Bronchial epithelial cell (primary cell): ENCODE measurements at places on chromosomes 4 and X. TPM values are rescaled to one million over a fixed set of nuclear protein-coding genes. Genes with fewer than 3 reads are reported as not detected.

OSTC gene
- total RNA-seq: 163 and 261 TPM in 2 replicates

SERTM2 gene
- total RNA-seq: under 0.01 TPM in 1 of 2 replicates, not detected in the other

NELFA gene
- total RNA-seq: 14.7 and 17.9 TPM in 2 replicates

- no peak for DNase-seq
Measured at GRCh38 chr4:116599859-116600258, 485.5 kb downstream of the TRAM1L1 start.

GRCh38 chrX:131588995-131589394, 45.1 kb downstream of the OR13H1 start:
- DNase-seq: no peak

GRCh38 chr4:117010671-117011070, 74.7 kb downstream of the TRAM1L1 start:
- DNase-seq: no peak

GRCh38 chrX:32421266-32421665, 790.1 kb downstream of the DMD start:
- DNase-seq: peak; percentile 0

- DNase-seq: no peak
Measured at GRCh38 chr4:1610791-1611500, 73.2 kb downstream of the FAM53A start.
